ENCODE measurements at places on chromosomes 13 and 19. TPM values are rescaled to one million over a fixed set of nuclear protein-coding genes. Genes with fewer than 3 reads are reported as not detected.

Gene MUC16
- total RNA-seq: 0.05 TPM

Gene FCER2
- not detected for total RNA-seq

Gene ZNF773
- 8.1 TPM for total RNA-seq

Gene ZNF99
- not detected for total RNA-seq

Gene PTGIR
- 0.70 TPM for total RNA-seq

Gene ADGRE2
- total RNA-seq: 5.3 TPM

Gene BST2
- total RNA-seq: 36.7 TPM

Gene URAD
- not detected for total RNA-seq

Gene CEACAM4
- 0.92 TPM for total RNA-seq

GRCh38 chr13:113951246-113951999 is 22.5 kb downstream of the C13orf46 start:
- no peaks in the 10 kb centered on the region for H3K4me1 ChIP-seq
- peaks cover 10% of the 10 kb centered on the region for H3K36me3 ChIP-seq
- no peaks in the 10 kb centered on the region for H3K27me3 ChIP-seq
- H3K27ac ChIP-seq: no peak overlapping the region

GRCh38 chr19:38840583-38840968 is 9.0 kb upstream of the ECH1 start:
- H3K4me1 ChIP-seq: peaks cover 45% of the 10 kb centered on the region
- no peaks in the 10 kb centered on the region for H3K27me3 ChIP-seq
- H3K27ac ChIP-seq: peak overlapping the region; percentile 98
- peaks cover 12% of the 10 kb centered on the region for H3K36me3 ChIP-seq

DNA sequence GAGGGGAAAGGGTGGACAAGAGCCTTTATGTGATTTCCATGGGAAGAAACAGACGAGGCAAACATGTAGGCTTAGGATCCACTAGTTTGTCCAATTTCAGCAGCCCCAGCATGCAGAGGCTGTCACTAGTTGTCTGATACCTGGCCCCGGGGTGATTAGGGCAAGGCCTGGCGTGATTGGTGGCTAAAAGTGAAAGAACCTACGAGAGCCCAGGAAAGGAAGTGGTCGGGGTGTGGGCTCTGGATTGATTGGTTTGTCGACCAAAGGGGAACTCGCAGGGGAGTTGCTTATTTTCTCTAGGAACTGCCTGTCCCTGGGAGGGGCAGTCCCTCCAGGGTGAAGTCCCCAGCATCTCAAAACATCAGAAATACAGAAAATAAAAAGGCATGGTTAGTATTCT is 64.2 kb upstream of the UQCRFS1 start:
- H3K27ac ChIP-seq: peak overlapping the region; percentile 86
- H3K4me1 ChIP-seq: peaks cover 9% of the 10 kb centered on the region
- H3K36me3 ChIP-seq: no peaks in the 10 kb centered on the region
- H3K27me3 ChIP-seq: peaks cover 6% of the 10 kb centered on the region
- H3K4me3 ChIP-seq: peak overlapping the region; percentile 74
- peak; percentile 30 for DNase-seq

DNA sequence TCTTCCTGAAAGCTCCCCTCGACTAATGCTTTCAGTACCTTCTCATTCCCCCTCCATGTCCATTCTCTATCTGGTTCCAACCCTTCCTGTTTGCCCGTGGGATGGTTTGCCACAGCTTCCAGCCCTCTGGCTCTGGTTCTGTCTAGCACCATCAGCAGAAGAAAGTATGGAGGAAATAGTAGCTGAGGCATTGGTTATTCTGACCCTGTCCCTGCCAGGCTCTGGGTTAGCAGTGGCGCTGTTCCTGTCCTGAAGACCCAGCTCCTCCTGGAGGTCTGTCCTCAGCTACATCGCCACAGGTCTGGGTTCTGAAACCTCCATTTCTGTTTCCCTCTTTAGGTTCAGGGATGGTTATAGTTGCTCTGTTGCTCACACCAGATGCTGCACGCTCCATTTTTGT is 604.6 kb upstream of the GPC6 start:
- no peak overlapping the region for H3K27ac ChIP-seq
- H3K4me1 ChIP-seq: no peaks in the 10 kb centered on the region
- H3K4me3 ChIP-seq: no peak overlapping the region
- no peaks in the 10 kb centered on the region for H3K27me3 ChIP-seq

DNA sequence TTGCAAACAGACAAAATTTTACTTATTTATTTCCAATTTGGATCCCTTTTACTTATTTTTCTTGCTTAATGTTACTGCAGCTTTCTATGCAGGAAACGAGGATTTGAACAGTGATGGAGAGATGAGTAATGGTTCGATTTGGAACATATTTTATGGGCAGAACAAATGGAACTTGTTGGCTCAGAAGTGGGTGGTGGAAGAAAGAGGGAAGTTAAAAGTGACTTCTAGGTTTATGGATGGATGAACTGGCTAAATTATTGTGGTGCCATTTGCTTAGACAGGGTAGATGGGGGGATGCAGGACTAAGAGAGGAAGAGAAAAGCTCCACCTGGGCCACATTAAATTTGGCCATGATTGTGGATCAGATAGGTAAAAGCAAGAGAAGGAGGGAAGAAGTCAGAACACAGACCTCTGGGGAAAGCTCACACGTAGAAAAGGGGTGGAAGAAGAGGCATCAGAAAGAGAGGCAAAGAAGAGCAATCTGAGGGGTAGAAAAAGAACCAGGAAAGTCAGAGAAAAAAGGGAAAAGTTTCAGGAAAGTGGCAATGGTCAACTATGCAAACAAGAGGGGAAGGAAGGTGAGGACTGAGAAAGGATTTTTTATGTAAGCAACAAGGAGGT is 768 bp upstream of the CYSLTR2 start:
- peak overlapping the region; percentile 97 for H3K4me3 ChIP-seq
- H3K4me1 ChIP-seq: peaks cover 41% of the 10 kb centered on the region
- no peaks in the 10 kb centered on the region for H3K27me3 ChIP-seq
- peak overlapping the region; percentile 100 for H3K27ac ChIP-seq

DNA sequence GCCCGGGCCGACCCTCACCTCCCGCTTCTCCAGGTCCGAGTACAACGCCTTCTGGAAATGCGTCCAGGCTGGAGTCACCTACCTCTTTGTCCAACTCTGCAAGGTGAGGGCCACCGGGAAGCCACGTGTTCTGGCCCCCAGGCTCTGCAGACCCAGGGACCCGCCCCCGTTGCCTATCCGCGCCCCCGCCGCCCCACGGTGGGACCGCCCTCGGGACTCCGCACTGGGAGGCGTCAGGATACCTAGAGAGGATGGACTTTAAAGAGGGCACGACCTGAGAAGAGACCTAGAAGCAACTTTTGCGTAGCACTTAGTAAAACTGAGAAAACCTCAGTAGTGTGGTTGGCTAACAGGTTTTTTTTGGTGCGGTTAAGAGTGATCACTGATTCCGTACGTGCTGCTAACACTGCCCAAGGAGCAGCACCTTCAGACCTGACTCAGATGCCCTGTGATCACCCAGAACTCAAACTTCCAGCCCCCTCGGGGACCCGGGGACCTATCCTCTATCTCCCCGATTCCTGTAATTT is 492 bp downstream of the TMEM147 start:
- H3K4me1 ChIP-seq: peaks cover 34% of the 10 kb centered on the region
- no peaks in the 10 kb centered on the region for H3K27me3 ChIP-seq
- H3K4me3 ChIP-seq: peak overlapping the region; percentile 96
- DNase-seq: peak; percentile 32
- H3K36me3 ChIP-seq: peaks cover 3% of the 10 kb centered on the region

- peaks cover 2% of the 10 kb centered on the region for H3K4me1 ChIP-seq
- no peak overlapping the region for H3K27ac ChIP-seq
- DNase-seq: no peak
- H3K27me3 ChIP-seq: peaks cover 14% of the 10 kb centered on the region
- H3K36me3 ChIP-seq: peaks cover 2% of the 10 kb centered on the region
Observed at GRCh38 chr13:102688306-102688973, 6.4 kb downstream of the METTL21C start.

- peak overlapping the region; percentile 89 for H3K4me3 ChIP-seq
- H3K27ac ChIP-seq: no peak overlapping the region
- H3K36me3 ChIP-seq: peaks cover 6% of the 10 kb centered on the region
- peak; percentile 42 for DNase-seq
- H3K27me3 ChIP-seq: peaks cover 73% of the 10 kb centered on the region
Observed at GRCh38 chr19:47447470-47448359, 24.0 kb downstream of the SLC8A2 start.

- H3K36me3 ChIP-seq: peaks cover 2% of the 10 kb centered on the region
- H3K27ac ChIP-seq: no peak overlapping the region
- no peaks in the 10 kb centered on the region for H3K4me1 ChIP-seq
- peaks cover 9% of the 10 kb centered on the region for H3K27me3 ChIP-seq
- no peak for DNase-seq
- no peak overlapping the region for H3K4me3 ChIP-seq
Observed at GRCh38 chr13:33318037-33318436, 32.5 kb upstream of the STARD13 start.

- H3K36me3 ChIP-seq: peaks cover 9% of the 10 kb centered on the region
- no peak overlapping the region for H3K4me3 ChIP-seq
- H3K4me1 ChIP-seq: peaks cover 6% of the 10 kb centered on the region
- DNase-seq: no peak
Observed at GRCh38 chr19:2221918-2222317, 14.2 kb downstream of the PLEKHJ1 start.

- peaks cover 38% of the 10 kb centered on the region for H3K4me1 ChIP-seq
- no peak for DNase-seq
- H3K27ac ChIP-seq: peak overlapping the region; percentile 39
Observed at GRCh38 chr19:55679343-55680257, 4.6 kb downstream of the EPN1 start.

DNA sequence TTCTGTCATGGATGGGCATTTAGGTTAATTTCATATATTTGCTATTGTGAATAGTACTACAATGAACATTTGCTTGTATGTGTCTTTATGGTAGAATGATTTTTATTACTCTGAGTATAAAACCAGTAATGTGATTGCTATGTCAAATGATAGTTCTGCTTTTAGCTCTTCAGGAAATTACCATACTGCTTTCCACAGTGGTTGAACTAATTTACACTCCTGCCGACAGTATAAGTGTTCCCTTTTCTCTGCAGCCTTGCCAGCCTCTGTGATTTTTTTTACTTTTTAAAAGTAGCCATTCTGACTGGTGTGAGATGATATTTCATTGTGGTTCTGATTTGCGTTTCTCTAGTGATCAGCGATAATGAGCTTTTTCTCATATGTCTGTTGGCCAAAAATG is 6.5 kb downstream of the SIGLEC7 start:
- no peak for DNase-seq
- H3K4me1 ChIP-seq: peaks cover 2% of the 10 kb centered on the region
- peaks cover 2% of the 10 kb centered on the region for H3K36me3 ChIP-seq
- peaks cover 22% of the 10 kb centered on the region for H3K27me3 ChIP-seq
- H3K27ac ChIP-seq: no peak overlapping the region

DNA sequence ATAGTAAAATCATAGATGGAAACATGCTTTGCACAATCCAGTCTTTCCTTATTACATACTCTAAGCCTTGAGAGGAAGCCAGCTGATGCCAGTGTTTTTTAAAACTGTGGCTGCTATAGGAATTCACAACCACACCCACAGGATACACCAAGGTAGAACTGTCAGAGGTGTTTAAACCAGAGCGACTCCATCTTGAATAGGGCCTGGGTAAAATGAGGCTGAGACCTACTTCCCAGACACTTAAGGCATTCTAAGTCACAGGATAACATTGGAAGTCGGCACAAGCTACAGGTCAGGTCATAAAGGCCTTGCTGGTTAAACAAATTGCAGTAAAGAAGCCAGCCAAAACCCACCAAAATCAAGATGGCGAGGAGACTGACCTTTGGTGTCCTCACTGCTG is 1.7 kb downstream of the SCGB2B2 start:
- no peak for DNase-seq
- no peak overlapping the region for H3K4me3 ChIP-seq
- H3K4me1 ChIP-seq: peaks cover 7% of the 10 kb centered on the region
- peaks cover 6% of the 10 kb centered on the region for H3K36me3 ChIP-seq
- H3K27ac ChIP-seq: no peak overlapping the region
- H3K27me3 ChIP-seq: peaks cover 15% of the 10 kb centered on the region

- no peak overlapping the region for H3K4me3 ChIP-seq
- peaks cover 2% of the 10 kb centered on the region for H3K36me3 ChIP-seq
- H3K27ac ChIP-seq: no peak overlapping the region
- no peaks in the 10 kb centered on the region for H3K4me1 ChIP-seq
Observed at GRCh38 chr13:110746438-110746837, 32.9 kb downstream of the ING1 start.

- peaks cover 62% of the 10 kb centered on the region for H3K27me3 ChIP-seq
- H3K36me3 ChIP-seq: peaks cover 5% of the 10 kb centered on the region
- no peak overlapping the region for H3K4me3 ChIP-seq
- H3K27ac ChIP-seq: no peak overlapping the region
Observed at GRCh38 chr13:110298505-110299282, 8.3 kb downstream of the COL4A1 start.

DNA sequence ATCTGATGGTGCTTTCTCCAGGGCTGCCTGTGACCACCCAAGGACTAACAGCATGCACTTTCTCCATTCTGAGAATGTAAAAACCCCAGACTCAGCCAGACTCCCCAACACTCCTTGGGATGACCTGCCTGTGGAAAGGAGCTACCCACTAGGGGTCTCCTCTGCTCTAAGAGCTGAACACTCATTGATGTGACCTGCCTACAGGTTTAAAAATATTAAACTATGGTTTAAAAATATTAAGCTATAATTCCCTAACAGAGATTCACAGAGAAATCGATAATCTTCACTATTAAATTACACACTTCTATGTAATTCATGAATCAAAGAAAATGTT is 696.2 kb upstream of the SLITRK5 start:
- H3K27me3 ChIP-seq: no peaks in the 10 kb centered on the region
- no peak overlapping the region for H3K27ac ChIP-seq
- no peaks in the 10 kb centered on the region for H3K4me1 ChIP-seq

DNA sequence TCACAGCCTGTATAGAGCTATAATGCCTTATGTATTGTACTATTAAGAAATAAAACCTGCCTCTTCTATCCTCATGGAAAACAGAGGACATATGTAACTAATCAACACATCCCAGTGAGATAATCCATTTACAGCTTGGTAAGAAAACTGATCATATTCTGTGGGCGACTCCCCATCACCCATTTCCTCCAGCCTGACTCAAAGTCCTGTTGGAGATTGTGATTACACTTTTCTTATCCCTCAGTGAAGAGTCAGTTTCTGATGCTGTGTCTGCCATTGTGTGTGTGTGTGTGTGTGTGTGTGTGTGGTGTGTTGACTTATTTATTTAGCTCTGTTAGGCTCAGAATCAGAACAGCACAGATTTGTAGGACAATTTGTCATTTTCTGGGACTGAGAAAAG is 212.8 kb downstream of the FGF9 start:
- no peak overlapping the region for H3K4me3 ChIP-seq
- no peak overlapping the region for H3K27ac ChIP-seq
- no peak for DNase-seq
- peaks cover 2% of the 10 kb centered on the region for H3K36me3 ChIP-seq
- H3K27me3 ChIP-seq: peaks cover 33% of the 10 kb centered on the region

GRCh38 chr19:14322889-14323463 is 58.3 kb upstream of the ADGRE5 start:
- H3K27me3 ChIP-seq: no peaks in the 10 kb centered on the region
- no peak overlapping the region for H3K4me3 ChIP-seq
- H3K36me3 ChIP-seq: no peaks in the 10 kb centered on the region
- peaks cover 3% of the 10 kb centered on the region for H3K4me1 ChIP-seq
- no peak overlapping the region for H3K27ac ChIP-seq
- DNase-seq: no peak

DNA sequence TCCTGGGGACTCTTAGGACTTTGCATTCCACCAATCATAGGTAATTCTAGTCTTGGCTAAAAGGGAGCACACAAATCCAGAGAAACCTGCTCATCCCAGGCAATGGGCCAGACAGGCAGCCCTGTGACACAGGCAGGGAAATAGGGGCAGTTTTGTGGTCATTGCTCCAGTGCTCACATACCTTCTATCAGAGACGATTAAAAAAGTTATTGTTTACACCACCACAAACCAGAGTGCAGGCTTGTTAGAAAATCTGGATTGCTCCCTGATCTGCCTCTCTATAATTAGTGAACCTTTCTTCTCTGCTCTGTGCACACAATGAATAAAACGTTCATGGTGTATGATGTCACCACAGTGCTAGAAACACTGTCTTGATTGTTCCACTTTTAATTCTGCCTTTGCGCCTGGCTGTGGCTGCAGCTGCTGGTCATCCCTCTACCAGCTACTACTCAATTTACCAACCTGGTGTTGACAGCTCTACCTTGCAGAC is 121.6 kb upstream of the SPATA13 start:
- no peak overlapping the region for H3K27ac ChIP-seq
- H3K27me3 ChIP-seq: peaks cover 36% of the 10 kb centered on the region
- H3K4me1 ChIP-seq: peaks cover 2% of the 10 kb centered on the region

All from T-helper 17 cell (primary cell).